ENCODE measurements at places on chromosomes 3 and 15.

GRCh38 chr3:125622381-125622791, 27.1 kb upstream of the OSBPL11 start:
- DNase-seq = no peak

GRCh38 chr15:75353604-75354003, 6.8 kb downstream of the NEIL1 start:
- no peak for DNase-seq

- DNase-seq = no peak
These were observed 18.5 kb upstream of the EID1 start for GRCh38 chr15:48859426-48859825.

- no peak for DNase-seq
These were observed 35.1 kb downstream of the FGF7 start for GRCh38 chr15:49458145-49458544.

GRCh38 chr15:59322056-59322759, 50.5 kb downstream of the MYO1E start:
- DNase-seq = no peak

DNA sequence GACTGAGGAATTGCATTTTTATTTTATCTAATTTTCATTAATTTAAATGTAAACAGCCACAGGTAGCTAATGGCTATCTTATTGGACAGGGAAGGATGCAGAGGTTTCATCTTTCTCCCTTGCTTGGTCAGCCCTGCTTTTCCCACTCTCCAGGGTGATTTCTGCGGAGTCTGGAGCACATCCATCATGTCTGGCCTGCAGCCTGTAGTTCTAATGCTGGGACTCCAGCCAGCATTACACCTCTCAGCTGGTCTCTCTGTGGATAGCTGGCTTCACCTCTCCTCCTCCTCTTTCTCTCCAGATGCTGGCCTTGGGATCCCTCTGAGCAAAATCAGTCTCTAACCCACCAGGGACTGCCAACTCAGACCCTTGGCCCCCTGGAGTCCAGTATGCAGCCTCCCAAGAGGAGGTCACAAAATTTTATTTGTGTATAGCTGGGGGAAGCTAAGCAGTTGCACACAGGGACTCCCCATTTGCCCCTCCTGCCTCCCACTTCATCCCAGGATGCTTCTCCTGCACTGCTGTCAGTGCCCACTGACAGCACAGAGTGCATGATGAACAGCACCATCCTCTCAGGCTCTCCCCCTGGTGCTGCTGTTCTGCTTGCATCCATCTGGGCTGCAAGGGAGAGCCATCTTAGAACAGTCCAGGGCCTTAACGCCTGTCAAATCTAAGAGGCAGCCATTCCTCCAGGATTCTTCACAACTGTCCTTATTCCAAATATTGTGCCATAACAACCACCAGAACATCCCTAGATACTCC, 1.7 kb downstream of the BFSP2 start:
- no peak for DNase-seq

DNA sequence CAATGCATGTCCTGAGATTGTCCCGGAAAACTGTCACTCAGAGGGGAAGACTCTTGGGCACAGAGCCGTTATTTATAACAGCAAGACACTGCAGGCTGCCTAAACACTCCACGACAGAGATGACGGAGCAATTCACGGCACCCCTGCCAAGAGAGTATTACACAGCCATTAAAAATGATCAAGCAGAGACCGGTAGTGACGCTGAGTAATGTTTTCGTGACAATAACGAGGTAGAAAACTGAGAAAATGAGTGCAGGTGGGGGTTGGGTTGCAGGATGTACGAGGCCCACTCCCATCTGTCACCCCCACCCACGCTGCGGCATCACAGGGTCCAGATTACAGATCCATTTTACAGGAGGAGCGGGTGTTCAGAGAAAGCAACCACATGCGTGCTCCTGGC, 58.9 kb upstream of the LINGO1 start:
- no peak for DNase-seq

DNA sequence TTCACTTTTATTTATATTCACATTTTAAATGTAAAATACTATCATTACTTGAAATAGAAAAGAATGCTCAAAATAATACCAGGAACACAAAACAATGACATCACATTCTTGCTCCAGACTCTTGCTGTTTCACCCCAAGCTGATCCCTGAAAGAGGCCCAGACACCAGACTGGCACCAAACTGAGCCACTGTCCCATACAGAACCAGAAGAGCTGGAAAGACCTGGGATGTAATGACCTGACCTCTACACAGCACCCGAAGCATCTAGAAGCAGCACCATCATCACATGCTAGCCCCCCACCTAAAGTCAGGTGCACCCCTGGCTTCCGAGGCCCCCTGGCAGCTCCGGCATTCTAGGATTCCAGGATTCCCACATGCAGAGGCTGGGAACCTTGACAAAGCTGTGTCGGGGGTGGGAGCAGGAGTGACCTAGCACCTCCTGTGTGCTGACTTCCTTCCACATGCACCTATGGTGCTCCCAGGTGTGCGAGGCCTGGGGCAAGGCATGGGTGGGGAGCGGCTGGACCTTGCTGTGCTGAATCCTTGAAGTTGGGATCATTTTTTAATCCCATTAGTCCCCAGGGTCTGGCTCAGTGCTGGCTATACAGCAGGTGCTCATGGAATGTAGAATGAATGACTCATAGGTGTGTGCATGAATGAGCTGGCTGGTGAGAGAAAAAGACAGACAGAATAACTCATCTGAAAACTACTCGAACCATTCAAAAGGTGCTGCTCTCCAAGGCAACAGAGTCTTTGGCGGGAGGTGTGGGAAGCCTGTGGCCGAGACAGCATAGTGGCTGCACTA, 144.7 kb upstream of the IQSEC1 start:
- no peak for DNase-seq

DNA sequence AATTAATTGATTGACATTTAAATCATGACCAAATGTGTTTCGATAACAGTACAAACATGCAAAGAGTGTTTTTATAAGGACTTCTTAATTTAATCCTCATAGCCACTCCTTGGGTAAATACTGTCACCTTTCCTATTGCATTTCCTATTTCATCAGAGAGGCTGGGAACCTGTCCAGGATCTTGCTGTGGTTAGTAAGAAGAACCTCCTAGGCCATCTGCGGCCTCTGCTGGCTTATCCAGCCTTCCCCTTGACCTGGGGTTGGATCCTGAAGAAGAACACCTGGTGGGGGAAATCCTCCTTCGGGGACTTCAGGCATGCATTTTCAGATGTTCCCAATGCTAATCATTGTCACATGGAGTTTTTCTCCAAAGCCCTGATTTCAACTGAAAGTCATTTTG, 25.5 kb downstream of the GLDN start:
- no peak for DNase-seq

All from stimulated activated CD4-positive, alpha-beta T cell treated with anti-CD3 and anti-CD28 coated beads, Interleukin-1b, Interleukin-23, amount 100 ng/mL, for 4 hours (primary cell).